ENCODE measurements at places on chromosomes 11 and 22. TPM values are rescaled to one million over a fixed set of nuclear protein-coding genes. Genes with fewer than 3 reads are reported as not detected.

DNA sequence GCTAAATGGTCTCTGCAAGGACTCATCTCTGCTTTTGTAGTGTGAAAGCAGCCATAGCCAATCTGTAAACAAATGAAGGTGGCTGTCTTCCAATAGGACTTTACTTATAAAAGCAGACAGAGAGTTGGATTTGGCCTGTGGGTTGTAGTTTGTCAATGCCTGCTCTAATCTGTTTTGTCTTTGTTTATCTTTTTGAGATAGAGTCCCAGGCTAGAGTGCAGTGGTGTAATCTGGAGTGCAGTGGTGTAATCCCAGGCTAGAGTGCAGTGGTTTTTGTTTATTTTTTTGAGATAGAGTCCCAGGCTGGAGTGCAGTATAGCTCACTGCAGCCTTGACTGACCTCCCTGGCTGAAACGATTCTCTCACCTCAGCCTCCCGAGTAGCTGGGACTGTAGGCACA is 8.6 kb downstream of the PPP6R3 start:
- DNase-seq = peak; percentile 18
- H3K27me3 ChIP-seq = no peaks in the 10 kb centered on the region
- H3K4me1 ChIP-seq = peaks cover 9% of the 10 kb centered on the region
- peaks cover 6% of the 10 kb centered on the region for H3K36me3 ChIP-seq
- no peak overlapping the region for H3K4me3 ChIP-seq
- no peak overlapping the region for H3K27ac ChIP-seq

SCGB2A2 gene
- total RNA-seq = not detected

DNA sequence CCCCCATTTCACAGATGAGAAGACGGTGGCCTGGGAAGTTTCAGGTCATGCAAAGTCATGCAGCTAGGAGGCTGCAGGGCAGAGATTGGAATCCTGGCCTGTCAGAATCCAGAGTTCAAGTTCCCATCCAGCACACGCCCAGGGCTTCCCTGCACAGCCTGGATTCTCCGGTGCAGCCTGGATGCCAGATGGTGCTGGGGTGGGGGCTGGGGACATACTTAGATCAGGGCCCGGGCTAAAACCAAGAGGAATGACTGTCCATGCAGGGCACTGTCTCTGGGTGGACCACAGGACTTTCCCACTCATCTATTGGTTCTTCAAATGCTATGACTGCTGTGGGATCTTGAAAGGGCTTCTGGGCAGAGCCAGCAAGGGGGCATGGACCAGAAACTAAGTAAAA is 24.6 kb downstream of the LMO1 start:
- H3K27me3 ChIP-seq = peaks cover 3% of the 10 kb centered on the region
- H3K4me3 ChIP-seq = no peak overlapping the region
- no peaks in the 10 kb centered on the region for H3K4me1 ChIP-seq
- no peaks in the 10 kb centered on the region for H3K36me3 ChIP-seq

LAYN gene
- total RNA-seq = 117 TPM

GRCh38 chr11:61968758-61969390 is 1.4 kb upstream of the FTH1 start:
- H3K27ac ChIP-seq = peak overlapping the region; percentile 91
- H3K4me3 ChIP-seq = no peak overlapping the region
- H3K36me3 ChIP-seq = peaks cover 11% of the 10 kb centered on the region
- DNase-seq = no peak
- H3K27me3 ChIP-seq = no peaks in the 10 kb centered on the region

GRCh38 chr11:19055016-19055415 is 5.5 kb downstream of the MRGPRX2 start:
- H3K4me3 ChIP-seq = no peak overlapping the region
- DNase-seq = peak; percentile 28
- H3K36me3 ChIP-seq = no peaks in the 10 kb centered on the region
- H3K27me3 ChIP-seq = no peaks in the 10 kb centered on the region

- no peak for DNase-seq
- H3K27me3 ChIP-seq = no peaks in the 10 kb centered on the region
- no peak overlapping the region for H3K4me3 ChIP-seq
- H3K4me1 ChIP-seq = peaks cover 19% of the 10 kb centered on the region
- peaks cover 60% of the 10 kb centered on the region for H3K36me3 ChIP-seq
Observed at GRCh38 chr22:38300946-38301345, 16.3 kb downstream of the CSNK1E start.

GRCh38 chr11:106548406-106548805 is 469.9 kb downstream of the GUCY1A2 start:
- H3K4me1 ChIP-seq = no peaks in the 10 kb centered on the region
- H3K4me3 ChIP-seq = no peak overlapping the region
- no peak overlapping the region for H3K27ac ChIP-seq
- DNase-seq = no peak
- no peaks in the 10 kb centered on the region for H3K36me3 ChIP-seq

- H3K4me3 ChIP-seq = no peak overlapping the region
- no peaks in the 10 kb centered on the region for H3K4me1 ChIP-seq
- no peak for DNase-seq
- H3K27ac ChIP-seq = no peak overlapping the region
- no peaks in the 10 kb centered on the region for H3K36me3 ChIP-seq
Observed at GRCh38 chr11:132818951-132819350, 713.4 kb downstream of the OPCML start.

POU2AF2 gene
- not detected for total RNA-seq

- no peaks in the 10 kb centered on the region for H3K27me3 ChIP-seq
- H3K27ac ChIP-seq = no peak overlapping the region
- peak; percentile 50 for DNase-seq
- no peaks in the 10 kb centered on the region for H3K36me3 ChIP-seq
Observed at GRCh38 chr11:107898270-107898669, 30.0 kb upstream of the RAB39A start.

DNA sequence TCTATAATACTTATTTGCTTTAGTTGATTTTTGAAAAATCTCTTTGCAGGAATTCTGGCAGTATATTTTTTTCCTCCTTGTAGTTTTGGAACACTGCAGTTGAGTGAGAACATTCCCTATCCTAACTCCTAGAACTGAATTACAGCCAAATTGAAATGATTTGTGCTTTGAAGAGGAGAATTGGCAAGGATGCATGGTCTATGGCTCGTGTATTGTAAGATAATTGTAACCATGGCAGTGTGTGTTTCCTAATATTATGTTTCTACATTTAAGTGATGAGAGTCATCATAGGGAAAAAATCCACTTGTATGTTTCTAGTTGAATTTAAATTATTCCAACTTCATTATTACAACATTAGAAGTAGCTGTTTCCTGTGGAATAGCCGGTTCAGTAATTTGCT is 80.9 kb upstream of the MYO18B start:
- peak; percentile 17 for DNase-seq
- no peak overlapping the region for H3K27ac ChIP-seq
- no peak overlapping the region for H3K4me3 ChIP-seq
- H3K36me3 ChIP-seq = no peaks in the 10 kb centered on the region
- H3K4me1 ChIP-seq = no peaks in the 10 kb centered on the region

DNA sequence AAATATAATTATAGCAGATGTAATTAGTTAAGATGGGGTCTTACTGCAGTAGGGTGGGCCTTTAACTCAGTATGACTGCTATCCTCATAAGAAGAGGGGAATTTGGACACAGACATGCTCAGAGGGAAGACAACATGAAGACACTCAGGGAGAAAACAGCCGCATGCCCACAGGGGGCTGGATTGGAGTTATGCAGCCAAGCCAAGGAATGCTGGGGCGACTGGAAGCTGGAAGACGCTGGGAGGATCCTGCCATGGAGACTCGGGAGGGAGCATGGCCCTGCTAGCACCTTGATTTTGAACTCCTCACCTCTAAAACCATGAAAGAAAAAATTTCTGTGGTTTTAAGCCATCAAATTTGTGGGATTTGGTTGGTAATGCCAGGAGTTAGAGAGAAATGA is 40.9 kb downstream of the PANX1 start:
- H3K4me1 ChIP-seq = peaks cover 1% of the 10 kb centered on the region
- no peaks in the 10 kb centered on the region for H3K27me3 ChIP-seq
- no peaks in the 10 kb centered on the region for H3K36me3 ChIP-seq
